ENCODE measurements at places on chromosomes 2 and 18.

DNA sequence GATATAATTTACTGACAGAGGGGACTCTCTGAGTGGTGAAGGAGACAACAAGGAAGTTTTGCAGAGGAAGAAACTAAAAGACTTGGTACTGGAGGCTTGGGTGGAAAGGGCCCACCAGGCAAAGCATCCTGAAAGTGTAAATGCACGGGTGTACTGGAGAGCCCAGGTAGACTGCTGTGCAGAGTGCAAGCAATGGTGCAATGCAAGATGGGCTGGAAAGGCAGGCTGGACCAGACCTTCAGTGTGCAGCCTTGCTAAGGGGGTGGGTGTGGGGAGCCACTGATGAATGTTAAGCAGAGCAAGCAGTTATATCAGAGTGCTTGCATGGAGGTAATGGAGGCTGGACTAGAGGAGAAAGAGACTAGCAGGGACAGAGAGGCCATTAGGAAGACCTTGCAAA, 10.7 kb downstream of the C2orf74 start:
- DNase-seq: no peak

GRCh38 chr2:238504181-238504931, 77.6 kb downstream of the ASB1 start:
- no peak for DNase-seq

GRCh38 chr18:56627991-56628390, 10.4 kb downstream of the TXNL1 start:
- DNase-seq: no peak

- no peak for DNase-seq
Measured at GRCh38 chr2:54964271-54964670, 86.0 kb downstream of the RTN4 start.

- no peak for DNase-seq
Measured at GRCh38 chr2:195447323-195447975, 209.6 kb upstream of the SLC39A10 start.

DNA sequence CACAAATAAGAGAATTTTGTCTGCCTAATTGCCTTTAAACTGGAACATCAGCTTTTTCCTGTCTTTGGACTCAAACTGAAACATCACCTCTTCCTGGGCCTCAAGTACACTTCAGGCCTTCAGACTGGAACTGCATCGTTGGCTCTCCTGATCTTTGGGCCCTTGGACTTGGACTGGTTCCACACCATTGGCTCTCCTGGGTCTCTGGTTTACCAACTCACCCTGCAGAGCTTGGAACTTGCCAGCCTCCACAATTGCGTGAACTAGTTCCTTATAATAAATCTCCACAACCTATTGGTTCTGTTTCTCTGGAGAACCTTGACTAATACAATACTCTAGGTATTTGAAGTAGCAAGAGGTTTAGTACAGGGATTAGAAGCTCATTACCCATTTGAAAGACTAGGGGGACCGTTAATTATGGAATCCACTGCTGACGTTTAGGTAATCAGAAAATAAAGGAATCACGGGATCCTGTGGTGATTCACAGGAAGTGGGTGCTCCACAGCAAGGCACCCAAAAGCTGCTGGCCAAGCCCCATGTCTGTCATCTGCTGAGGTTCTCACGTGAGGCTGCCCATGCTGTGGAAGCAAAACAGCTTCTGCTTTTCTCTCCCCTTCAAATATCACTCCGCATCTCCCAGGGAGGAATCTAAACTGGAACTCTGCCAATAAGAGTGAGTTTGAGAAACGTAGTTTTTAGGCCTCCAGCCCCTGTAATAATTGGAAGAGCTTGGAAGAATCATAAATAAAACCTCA, 20.0 kb upstream of the SGPP2 start:
- no peak for DNase-seq

DNA sequence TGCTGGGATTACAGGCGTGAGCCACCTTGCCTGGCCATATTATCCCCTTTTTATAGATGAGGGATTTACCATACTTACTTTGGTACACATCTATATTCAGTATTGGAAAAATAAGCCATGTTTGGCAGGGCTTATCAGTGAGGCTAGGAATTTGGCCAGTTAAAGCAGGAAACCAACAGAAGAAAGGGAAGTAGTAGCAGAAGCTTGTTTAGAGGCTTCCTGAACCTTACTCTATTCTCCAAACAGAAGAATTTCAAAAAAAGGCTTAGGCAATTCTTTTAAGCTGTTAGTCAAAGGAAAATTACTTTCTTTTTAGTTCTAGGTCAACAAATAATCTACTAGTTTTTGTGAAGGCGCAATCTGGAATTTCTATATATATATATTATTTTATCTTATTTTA, 3.2 kb upstream of the GLS start:
- DNase-seq: no peak

- no peak for DNase-seq
Measured at GRCh38 chr2:25088817-25089516, 47.1 kb downstream of the EFR3B start.

DNA sequence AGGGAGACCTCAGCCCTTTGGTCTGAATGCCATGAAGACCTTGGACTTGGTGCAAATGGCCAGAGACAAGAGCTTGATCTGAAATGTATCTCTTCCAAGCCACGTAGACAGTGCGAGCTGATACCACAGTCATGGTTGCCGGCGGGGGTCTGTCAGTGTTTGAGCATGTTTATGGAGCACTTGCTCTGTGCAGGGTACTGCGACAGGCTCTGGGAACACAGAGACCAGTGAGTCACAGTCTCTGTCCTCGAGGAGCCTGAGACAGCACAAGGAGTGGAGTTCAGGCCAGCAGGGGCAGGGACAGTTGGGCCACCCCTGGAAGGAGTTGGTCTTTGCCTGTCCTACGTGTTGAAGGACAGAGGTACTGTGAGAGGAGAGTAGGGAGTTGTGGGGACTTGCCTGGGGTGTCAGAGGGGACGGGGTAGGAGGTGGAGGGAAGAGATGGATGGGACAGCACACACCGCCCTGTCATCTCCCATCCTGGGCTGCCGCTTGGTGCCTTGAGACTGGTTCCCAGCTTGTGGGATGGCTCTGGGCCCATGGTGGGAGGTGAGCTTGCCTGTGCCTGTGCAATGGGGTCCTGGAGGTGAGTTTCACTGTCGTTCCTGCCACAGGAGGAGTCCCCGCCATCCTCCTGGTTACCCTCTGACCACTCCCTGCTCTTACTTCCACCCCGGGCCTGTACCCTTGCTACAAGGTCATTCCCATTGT, 39.5 kb downstream of the ATP6V1C2 start:
- DNase-seq: no peak

- DNase-seq: no peak
Measured at GRCh38 chr2:32701806-32702205, 74.0 kb downstream of the TTC27 start.

GRCh38 chr2:167599219-167599618, 648.2 kb downstream of the STK39 start:
- DNase-seq: no peak

DNA sequence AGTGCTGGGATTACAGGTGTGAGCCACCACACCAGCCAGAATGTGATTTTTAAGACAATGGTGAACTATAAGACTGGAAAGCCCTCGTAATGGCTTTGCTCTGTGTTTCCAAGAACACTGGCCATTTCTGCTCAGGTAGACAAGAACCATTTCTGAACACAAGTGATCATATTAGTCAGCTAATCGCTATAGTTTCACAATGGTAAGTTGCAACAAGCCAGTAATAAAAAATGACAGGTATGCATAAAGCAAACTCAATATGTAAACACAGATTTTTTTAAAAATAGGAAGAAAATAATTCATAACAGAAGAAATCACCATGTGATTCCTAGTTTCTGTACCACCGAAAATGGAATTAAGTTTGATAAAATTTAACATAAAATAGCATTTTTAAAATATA, 166.5 kb downstream of the THADA start:
- DNase-seq: no peak

- DNase-seq: no peak
Measured at GRCh38 chr18:45335282-45336043, 279.8 kb upstream of the SLC14A2 start.

GRCh38 chr2:54471221-54471711, 15.1 kb downstream of the SPTBN1 start:
- DNase-seq: no peak

DNA sequence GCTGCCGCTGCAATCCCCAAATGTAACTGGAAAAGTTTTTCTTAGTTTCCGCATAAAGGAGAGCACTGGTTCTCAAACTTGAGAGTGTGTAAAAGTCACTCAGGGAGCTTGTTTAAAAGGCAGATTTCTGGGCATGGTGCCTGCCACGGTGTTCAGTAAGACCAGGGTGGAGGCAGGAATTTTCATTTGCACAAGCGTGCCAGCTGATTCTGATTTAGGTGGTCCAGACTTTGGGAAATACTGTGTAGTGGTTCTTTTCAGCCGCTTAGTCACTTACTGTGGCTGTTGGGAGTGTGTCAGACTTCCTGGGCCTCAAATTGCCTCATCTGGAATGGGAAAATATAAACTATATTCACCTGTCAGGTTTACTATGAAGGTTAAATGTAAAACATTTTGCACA, 788 bp downstream of the ARMC9 start:
- DNase-seq: no peak
